Activated T-cell treated with anti-CD3 and anti-CD28 coated beads, Interleukin-2, amount 50 U/mL, for 72 hours (primary cell): ENCODE measurements at places on chromosomes 1 and 21.
A peak's percentile ranks its signal among the peaks of the same experiment; 100 is the strongest.

DNA sequence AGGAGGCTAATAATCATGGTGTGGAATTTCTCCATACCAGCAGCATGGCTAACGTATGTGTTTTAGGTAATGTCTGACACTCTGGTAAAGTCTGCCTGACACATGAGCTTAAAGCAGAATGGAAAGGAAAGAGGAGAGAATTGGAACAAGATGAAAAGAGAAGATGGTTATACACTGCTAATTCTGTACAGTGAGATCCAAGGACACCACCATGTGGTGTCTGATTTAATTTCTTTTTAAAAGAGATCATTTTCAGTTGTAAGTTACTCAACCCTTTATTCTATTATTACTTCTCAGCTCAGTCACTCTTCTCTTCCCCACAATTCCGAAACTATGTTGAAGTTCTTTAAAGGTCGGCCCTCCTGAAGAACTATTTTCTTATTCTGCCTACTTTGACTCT, 15.6 kb downstream of the PRKAB2 start:
- no peak for DNase-seq

DNA sequence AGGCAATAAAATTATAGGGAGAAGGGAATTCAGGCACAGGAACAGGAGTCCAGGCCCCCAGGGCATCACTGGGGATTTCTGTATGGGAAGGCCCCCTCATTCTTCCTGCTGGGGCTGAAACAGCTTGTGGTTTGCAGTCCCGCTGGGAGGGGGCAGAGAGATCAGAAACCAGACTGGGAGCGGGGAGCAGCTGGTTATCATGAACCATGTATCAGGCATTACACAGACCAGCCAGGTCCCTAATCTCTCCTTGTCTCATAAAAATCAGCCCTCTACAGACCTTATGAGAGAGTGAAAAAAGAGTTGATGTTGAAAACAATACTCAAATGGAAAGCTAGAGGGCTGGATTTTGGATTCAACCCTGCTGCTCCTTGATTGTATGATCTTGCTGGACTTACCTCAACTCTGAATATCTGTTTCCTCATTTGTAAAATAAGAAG, 93.4 kb upstream of the F3 start:
- DNase-seq = no peak

DNA sequence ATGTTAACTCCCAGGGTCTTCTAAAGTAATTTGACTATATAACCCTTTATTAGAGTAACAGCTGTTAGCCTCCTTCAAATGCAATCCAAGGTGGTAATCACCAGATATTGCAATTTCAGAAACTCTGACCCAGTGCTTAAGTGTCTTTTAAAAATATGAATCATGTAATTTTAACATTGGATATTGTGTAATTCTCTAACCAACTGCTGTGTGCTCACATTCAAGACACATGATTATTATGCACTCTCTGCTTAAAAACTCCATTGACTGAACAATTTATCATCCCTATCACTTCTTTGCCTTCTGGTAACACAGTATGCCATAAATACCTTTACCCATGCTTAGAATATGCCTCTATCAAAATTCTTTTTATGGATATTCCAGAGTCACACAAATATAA, 537.4 kb upstream of the RGS18 start:
- no peak for DNase-seq

- DNase-seq = no peak
Measured at GRCh38 chr1:58823481-58824010, 39.7 kb upstream of the JUN start.

DNA sequence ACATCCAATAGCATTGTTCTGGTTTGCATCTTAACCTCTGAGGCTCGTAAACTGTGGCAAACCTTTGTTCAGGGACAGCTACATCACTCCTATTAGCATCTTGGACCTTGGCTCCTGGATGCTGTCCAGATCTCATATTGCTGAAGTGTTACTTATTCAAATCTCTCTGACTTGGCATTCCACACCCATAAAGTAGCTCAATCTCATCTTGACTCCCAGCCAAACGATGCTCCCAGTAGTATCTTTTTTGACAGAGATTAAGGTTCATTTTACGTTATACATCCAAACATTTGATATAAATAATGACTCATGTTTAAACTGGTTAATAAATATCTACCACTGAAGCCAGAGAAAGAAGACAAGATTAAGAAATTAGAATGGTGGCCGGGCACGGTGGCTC, 4.4 kb upstream of the FLVCR1 start:
- no peak for DNase-seq

GRCh38 chr1:217983051-217983375, 302.1 kb upstream of the RRP15 start:
- DNase-seq = no peak

DNA sequence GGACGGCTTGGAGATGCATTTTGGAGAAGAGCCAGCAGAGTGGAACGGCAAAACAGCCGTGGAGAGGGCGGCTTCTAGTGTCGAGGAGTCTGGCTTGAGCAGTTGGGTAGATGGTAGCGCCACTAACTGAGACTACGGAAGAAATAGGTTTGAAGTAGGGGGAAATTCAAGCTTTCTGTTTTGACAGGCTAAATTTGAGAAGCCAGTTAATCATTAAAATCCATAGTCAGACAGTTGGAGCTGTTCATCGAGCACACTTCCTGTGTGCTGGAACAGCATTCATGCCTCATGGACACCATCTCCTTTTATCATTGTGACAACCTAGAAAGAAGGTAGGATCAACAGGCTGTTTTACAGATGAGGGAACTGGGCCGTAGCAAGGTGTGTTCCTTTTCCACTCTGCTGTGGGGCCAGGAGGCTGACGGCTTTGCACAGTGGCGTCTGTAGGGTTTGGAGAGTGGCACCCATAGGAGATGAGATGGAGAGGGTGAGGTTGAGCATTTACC, 3.4 kb upstream of the PKLR start:
- DNase-seq = no peak

GRCh38 chr1:179025975-179026812, 500 bp downstream of the FAM20B start:
- DNase-seq = peak; percentile 83

- no peak for DNase-seq
Measured at GRCh38 chr1:237998581-237998980, 107.9 kb upstream of the ZP4 start.

DNA sequence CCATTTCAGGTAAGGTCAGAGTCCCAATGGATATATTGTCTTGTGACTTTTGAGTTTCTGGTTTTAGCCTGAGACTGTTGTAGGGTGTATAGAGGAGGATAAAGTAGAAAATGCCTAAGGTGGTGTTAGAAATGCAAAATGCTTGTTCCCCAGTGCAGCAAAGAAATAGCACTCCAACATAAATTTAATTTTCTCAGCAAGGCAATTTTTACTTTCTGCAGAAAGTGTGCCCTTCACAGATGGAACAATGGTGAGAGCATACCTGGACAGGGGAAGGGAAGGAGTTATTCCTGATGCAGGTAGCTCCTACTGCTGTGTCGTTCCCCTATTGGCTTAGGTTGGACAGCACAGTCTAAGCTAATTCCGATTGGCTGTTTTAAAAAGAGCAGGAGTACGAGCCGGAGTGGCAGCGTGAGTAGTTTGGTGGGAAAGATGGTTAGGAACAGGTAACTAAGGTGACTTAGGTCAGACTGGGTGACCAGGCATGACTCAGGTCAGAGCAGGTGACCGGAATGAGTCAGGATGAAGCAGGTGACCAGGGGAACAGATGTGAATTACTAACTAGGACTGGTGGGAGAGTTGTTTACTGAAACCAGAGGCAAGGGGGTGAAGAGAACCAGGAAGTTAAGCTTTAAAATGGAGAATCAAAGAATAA, 21.5 kb downstream of the SPATA45 start:
- DNase-seq = no peak

DNA sequence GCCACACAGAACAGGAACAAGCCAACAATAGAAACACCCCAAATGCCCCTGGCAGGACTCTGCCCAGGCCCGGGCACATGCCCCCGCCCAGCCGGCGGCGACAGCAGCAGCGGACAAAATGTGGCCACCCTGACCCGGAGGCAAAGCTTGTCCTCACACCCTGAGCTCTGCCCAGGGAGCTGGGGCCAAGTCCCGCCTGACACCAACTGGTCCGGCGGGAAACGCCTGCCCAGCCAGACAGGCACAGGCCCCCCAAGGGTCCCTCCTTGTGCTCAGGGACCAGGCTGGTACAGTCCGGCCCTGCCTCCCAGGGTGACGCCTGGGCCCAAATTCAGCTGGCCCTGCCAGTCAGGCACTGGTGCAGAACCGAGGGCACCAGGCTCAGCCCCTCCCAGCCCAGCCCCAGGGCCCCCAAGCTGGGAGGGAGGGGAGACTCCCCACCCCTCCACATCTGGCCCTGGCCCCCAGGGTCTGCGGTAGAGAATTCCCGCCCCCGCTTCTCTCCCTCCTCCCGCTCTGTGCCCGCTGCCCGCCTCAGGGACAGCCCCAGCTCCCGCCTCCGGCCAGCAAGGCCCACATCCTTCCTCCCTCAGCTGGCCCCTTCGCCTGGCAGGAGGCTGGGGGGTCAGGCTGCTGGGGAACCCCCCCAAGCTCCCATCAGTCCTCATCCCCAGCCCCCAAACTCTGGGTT, 2.0 kb downstream of the AHDC1 start:
- DNase-seq = no peak

DNA sequence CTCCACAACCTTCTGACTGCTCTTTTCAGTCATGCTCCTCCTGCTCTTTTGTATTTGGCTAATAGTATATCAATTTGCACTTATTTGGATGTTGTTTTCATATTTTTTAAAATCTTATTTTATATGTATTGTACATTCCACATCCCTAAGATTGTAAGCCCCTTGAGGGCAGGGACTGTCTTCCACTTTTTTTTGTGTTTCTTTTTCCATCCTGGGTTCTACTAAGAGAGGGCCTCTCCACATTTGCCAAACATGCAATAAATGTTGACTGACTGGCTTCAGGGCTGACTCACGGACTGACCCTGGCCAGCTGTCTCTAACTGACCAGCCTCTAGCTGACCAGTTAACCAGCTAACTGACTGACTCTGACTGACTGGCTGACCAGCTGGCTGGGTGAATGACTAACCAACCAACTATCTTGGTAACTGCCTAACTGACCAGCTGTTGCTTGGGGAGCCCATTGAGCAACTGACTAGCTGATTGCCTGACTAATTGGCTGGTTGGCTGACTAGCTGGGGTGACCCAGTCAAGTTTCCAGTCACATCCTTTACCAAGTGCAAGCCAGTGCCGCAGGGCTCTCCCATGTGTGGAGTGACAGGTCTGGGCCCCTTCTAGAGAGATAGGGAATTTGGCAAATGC, 16.1 kb downstream of the CSF1 start:
- DNase-seq = no peak

DNA sequence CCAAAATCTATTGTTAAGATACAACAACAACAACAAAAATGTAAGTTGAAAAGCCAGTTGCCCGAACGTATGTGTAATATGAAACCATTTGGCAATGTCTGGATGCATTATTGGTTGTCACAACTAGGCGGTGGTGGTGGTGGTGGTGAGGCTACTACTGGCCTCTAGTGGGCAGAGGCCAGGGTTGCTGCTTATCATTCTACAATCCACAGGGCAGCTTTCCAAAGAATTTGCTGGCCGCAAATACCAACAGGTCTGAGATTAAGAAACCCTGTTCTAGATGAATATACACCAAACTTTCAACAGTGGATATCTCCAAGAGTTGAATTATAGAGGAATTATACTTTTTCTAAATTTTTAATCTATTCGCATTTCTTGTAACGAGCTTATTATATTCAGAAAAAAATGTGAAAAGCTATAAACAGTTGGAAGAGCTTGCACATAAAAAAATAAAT, 26.8 kb upstream of the ZNF697 start:
- DNase-seq = no peak

DNA sequence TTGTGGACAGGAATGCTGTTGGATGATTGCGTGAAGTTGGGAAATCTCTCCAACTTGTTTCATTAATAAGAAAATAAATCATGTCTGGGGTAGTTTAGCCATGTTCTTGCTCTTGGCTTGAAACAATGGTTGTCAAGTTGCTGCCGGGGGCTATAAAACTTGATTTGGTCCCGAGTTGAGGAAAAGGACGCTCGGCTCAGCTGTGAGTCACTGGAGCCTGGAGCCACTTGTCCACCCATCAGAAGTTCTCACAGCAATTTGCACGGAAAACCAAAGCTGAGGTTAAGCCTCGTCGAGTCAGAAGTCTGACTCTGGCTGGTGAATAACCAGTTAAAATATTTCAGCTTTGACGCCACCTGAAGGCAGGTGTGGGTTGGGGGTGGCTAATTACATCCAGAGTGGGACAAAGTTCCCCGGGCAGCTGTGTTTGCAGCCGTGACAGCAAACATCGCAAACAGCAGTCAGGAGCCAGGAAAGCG, 19.7 kb upstream of the RIPK4 start:
- DNase-seq = no peak

DNA sequence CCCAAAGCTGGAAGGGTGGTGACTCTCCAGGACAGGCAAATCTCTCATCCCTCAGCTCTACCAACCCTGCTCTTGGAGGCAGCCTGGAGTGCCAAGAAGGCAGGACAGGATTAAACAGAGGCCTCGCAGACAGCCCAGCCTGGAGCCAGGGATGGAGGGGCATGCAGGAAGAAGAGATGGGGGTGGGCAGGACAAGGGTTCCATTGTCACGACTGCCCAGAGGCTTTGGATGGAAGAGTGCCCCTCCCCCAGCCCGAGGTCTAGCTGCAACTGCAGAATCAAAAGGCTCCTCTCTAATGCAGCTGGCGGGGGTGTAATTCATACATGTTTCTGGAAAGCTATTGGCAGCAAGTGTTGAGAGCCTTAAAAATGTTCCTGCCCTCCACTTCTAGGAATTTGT, 8.8 kb downstream of the RAB7B start:
- DNase-seq = no peak

DNA sequence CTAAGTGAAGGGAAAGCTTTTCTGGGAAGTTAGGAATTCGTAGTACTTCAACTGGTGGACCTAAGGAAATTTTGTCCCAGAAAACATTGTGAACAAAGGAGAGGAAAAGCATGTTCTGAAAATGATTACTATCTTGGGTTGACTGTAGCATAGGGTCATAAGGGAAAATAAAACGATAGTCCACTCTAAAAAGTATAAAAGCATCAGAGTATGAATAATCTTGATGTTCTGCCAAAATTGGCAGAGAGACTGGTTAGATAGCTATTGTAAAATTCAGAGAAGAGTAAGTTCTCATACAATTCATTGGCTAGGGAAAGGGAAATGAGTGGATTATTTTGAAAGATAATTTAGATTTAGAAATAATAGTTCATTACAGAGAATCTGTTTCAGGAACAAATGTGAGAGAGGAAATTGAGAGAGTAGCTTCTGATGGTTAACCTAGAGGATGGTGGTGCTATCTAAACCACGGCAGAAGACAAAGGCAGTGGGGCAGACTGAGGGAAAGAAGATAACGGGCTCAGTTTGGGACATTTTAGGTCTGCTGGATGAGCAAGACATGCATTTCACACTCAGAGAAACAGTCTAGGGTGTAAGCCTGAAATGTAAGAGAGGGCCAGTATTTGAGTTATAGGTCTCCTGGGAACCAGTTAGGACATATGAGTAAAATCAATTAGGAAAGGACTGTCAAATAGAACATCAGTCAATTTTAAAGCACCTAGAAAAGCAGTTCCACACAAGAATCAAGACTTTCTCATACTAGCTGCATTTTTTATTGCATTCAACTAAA, 799.3 kb upstream of the CXADR start:
- no peak for DNase-seq

- DNase-seq = peak; percentile 61
Measured at GRCh38 chr21:36104317-36105300, 30.3 kb upstream of the CBR3 start.
